ENCODE measurements at places on chromosomes 13 and 19.

DNA sequence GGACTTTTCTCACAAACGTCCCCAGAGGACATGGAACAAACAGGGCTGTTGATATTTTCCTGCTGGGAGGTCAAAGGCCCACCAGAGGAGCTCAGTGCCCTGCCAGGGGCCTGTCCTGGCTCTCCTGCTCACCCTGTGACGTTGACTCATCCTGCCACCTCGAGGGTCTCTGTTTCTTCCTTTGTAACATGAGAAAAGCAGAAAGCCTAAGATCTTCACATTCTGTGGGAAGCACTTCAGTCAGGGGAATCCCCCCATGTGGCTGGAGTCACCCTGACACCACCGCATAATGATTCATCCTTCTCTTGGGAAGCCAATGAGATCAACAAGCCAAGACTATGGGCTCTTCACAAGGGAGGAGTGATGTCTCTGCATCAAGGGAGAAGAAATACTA lies 147.9 kb downstream of the KATNAL1 start:
- peak; percentile 33 for DNase-seq

DNA sequence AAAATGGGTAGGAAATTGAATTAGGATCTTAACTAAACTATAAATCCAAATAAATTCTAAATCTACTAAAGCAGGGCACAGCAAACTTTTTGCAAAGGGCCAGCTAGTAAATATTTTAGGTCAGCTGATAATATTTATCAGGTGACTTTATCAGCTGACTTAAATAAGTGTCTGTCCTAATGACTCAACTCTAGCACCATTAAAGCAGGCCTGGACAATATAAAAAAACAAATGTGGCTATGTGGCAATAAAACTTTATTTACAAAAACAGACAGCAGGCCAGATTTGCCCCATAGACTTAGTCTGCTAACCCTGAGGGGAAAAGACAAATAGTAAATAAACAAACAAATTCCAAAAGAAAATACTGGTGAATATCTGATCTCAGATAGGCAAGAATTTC lies 27.7 kb upstream of the DOCK9 start:
- no peak for DNase-seq

- DNase-seq: peak; percentile 74
Observed at GRCh38 chr19:35266520-35267352, 2.0 kb upstream of the USF2 start.

DNA sequence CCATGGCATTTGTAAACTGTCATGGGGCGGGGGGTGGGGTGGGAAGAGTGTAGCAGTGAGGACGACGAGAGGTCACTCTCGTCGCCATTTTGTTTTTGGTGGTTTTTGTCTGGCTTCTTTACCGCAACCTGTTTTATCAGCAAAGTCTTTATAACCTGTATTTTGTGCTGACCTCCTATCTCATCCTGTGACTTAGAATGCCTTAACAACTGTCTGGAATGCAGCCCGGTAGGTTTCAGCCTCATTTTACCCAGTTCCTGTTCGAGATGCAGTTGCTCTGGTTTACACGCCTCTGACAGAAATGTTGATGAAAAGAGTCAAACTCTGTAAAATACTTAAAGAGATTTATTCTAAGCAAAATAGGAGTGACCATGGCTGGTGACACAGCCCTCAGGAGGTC lies 852.0 kb downstream of the DACH1 start:
- no peak for DNase-seq

GRCh38 chr13:41643507-41643906 lies 186.2 kb downstream of the RGCC start:
- DNase-seq: no peak

DNA sequence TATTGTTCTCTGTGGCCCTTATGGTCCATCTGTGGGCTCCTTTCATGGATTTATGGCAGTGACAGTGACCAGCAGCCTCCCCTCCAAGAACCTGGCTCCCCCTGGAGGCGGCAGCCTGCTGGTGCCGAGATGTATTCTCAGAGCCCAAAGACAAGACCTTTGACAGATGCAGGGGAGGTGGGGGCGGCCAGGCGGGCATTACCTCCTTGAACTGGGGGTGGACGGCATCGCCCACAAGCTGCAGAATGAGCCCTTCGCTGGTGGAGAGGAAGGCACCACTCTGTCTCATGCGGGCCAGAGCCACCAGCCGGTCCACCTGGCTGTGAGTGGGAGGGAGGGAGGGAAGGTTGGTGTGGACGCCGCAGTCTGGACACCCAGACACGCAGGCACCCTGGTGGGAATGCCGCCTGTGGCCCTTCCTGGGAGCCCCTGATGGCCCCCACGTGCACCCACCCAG lies 6.6 kb downstream of the ISOC2 start:
- no peak for DNase-seq

Measured in sigmoid colon (tissue), 7 donors.